ENCODE measurements at places on chromosomes 5 and 9. TPM values are rescaled to one million over a fixed set of nuclear protein-coding genes. Genes with fewer than 3 reads are reported as not detected.

DNA sequence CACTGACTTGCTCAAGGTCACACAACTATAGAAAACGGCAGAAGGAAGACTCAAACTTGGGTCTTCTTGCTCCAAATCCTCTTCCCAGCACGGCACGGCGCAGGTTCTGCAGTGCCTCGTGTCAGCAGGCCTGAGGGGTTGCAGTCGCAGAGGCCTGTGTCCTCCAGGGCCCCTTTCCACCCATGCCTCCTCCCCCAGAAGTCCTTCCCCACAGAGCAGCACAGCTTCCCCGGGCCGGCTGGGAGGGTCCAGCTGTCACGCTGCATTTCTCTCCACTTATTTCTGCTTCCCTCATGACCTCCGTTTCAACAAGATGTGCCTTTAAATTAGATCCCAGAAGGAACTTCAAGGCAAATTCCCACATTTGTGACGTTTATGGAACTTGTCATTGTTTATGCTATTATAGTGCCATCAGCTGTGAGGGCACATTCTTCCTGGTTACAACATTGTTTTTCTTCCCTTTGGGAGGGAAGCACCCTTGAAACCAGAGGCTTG, 148.4 kb downstream of the C5orf15 start:
- no peak for DNase-seq

- no peak for DNase-seq
Measured at GRCh38 chr9:27771803-27772545, 198.7 kb upstream of the C9orf72 start.

DNA sequence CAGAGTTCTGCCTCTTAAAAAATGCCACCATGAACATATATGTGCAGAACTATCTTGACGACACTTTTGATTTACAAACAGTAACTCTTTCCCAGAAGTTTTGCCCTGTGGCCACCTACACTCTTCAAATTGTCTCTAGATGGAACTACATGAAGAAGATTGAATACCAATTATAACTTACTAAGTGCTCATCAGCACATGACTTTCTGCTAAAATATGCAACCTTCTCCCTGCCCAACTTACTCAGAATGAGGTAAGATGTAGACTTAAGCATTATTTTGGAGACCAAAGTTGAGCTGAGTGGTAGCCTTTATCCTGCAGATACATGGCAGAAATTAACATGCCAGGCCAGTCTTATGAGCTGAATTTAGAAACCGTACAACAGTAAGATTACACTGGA, 105.4 kb downstream of the SEMA5A start:
- DNase-seq: no peak

UNC5A gene
- total RNA-seq: 0.15 TPM

DNA sequence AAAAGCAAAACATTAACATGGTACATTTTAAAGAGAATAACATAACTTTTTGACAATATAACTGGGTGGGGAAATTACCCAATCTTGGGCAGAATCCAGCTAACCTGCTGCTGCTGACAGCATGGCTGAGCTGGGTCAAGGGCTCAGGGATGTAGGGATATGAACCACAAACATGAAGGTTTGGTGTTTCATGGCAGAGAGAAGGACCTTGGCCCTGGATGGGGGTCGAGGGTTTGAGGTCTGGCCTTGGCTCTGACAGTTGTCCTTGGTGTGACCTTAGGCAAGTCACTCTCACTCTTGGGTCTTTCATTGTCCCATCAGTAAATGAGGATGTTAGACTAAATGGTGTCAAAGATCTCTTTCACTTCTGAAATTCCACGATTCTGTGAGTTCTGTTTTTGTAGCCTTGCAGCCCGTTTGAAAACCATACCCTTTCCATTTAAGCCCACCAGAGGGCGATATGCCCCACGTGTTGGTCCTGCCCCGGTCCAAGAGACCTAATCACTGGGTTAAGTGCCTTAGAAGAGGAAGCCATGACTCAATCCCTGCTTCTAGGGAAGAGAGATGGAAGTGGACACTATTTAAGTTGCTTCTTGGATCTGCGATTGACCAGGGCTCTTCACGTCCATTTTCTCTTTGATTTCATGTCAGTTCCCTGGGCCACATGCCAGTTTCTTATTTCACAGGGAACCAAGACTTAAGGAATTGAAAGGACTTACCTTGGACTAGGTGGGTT, 56.8 kb upstream of the TEX48 start:
- no peak for DNase-seq

FOXD4L3 gene
- not detected for total RNA-seq

PCDHAC1 gene
- 5.8 TPM for total RNA-seq

GRCh38 chr5:173733831-173734501, 117.5 kb upstream of the BOD1 start:
- no peak for DNase-seq

AGXT2 gene
- not detected for total RNA-seq

- DNase-seq: no peak
Measured at GRCh38 chr9:87529671-87530070, 32.0 kb downstream of the DAPK1 start.

GRCh38 chr5:102903074-102903871, 148.2 kb downstream of the PAM start:
- no peak for DNase-seq

GRCh38 chr9:96167011-96167410, 135.0 kb downstream of the HSD17B3 start:
- DNase-seq: no peak

PCDHGC5 gene
- total RNA-seq: 1.7 TPM

ELAVL2 gene
- total RNA-seq: 0.36 TPM

DNA sequence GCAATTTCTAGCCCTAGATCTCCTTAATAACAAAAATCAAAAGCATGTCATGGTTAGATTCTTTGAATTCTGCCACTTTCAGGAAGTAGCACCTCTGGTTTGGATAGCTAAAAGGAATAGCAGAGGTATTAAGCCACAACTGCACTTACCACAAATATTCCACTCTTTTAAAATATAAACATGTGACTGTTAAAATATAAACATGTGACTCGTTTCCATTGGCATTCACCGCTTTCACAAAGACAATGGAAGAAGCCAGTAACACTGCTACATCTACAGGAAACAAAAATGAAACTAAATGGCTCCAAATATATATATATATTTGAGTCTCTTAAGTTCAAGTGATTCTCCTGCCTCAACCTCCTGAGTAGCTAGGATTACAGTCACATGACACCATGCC, 222.9 kb downstream of the ARL15 start:
- DNase-seq: no peak

GRCh38 chr5:76782444-76782843, 36.4 kb upstream of the F2RL1 start:
- no peak for DNase-seq

GRCh38 chr5:176389135-176390123, 878 bp downstream of the HIGD2A start:
- peak; percentile 99 for DNase-seq

DNA sequence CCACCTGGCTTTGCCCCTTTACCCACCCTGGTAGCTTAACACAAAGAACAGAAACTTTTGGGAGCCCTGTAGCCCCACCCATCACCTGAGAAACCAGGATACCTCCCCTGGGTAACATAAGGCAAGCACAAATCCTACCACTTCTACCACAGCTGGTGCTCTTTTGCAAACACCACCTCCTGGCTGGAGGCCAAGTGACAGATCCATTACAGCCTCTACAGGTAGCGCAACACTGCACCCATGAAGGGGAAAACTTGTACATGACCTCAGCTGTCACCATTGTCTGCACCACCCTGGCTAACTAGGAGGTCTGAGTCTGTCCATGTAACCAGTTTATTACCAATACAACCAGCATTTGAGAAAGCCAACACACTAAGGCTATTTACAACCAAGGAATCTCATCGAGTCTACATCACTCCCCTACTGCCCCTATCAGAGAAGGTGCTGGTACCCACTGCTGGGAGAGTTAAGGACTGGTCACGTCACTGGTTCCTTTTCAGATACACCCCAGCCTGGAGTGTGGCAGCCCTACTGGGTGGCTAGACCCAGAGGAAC, 128.6 kb downstream of the PJA2 start:
- DNase-seq: no peak

RNF130 gene
- 43.4 TPM for total RNA-seq

SHISAL2B gene
- total RNA-seq: not detected

DNA sequence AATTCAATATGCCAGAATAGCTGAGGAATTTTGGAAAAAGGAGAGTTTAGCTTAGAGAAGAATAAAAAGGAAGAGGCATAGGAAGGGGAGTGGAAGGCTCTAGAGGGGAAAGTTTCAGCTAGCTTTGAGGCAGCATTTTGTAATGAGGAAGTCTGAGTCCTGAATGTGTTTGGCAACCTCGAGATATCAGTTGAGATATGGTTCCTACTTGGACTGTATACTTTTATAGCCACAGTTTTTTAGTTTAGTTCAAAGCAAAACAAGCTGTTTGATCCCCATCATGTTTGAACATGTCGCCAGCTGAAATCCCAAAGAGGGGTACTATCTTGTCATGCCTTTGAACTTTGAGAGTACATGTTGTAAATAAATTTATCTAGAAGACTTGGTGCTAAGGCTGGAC, 559.0 kb upstream of the FTMT start:
- no peak for DNase-seq

Measured in chondrocyte (in vitro differentiated cells).